Smooth muscle cell of the coronary artery (primary cell): ENCODE measurements at places on chromosomes 11 and 22. TPM values are rescaled to one million over a fixed set of nuclear protein-coding genes. Genes with fewer than 3 reads are reported as not detected.

Gene APOL6
- 8.5 and 26.2 TPM in 2 replicates for total RNA-seq

Gene UPB1
- 1.4 TPM in 1 of 2 replicates, not detected in the other for total RNA-seq

Gene APOC3
- not detected in 2 replicates for total RNA-seq

Gene OR8G5
- not detected in 2 replicates for total RNA-seq

Gene SOX6
- total RNA-seq = 0.12 and 8.0 TPM in 2 replicates

Gene C11orf58
- 264 and 292 TPM in 2 replicates for total RNA-seq

Gene VWCE
- 0.38 and 3.3 TPM in 2 replicates for total RNA-seq

Gene SPDYC
- total RNA-seq = not detected in 2 replicates

Gene CARD18
- total RNA-seq = not detected in 2 replicates

Gene ALDH3B1
- total RNA-seq = 18.6 and 32.2 TPM in 2 replicates

Gene FOLR2
- not detected in 2 replicates for total RNA-seq

Gene PARVG
- not detected in 2 replicates for total RNA-seq

Gene RIMBP3C
- total RNA-seq = 0.15 and 0.70 TPM in 2 replicates

Gene MS4A4A
- not detected in 2 replicates for total RNA-seq

Gene RAG2
- not detected in 2 replicates for total RNA-seq

Gene PIH1D2
- 0.12 and 1.1 TPM in 2 replicates for total RNA-seq

Gene LMO2
- 2.1 and 41.3 TPM in 2 replicates for total RNA-seq

Gene ANGPTL5
- 0.23 TPM in 1 of 2 replicates, not detected in the other for total RNA-seq

Gene TTC28
- total RNA-seq = 11.5 and 20.5 TPM in 2 replicates

Gene SERPING1
- total RNA-seq = 1.4 and 8.2 TPM in 2 replicates

Gene OR51B5
- 0.15 TPM in 1 of 2 replicates, not detected in the other for total RNA-seq
